ENCODE measurements at places on chromosomes 1 and 21. TPM values are rescaled to one million over a fixed set of nuclear protein-coding genes. Genes with fewer than 3 reads are reported as not detected.

The FAM72C gene
- 9.7 TPM for total RNA-seq

The LINGO4 gene
- total RNA-seq = not detected

The ODF2L gene
- total RNA-seq = 13.7 TPM

The MYOG gene
- not detected for total RNA-seq

The SLAMF9 gene
- total RNA-seq = 1.8 TPM
